Suppressor macrophage treated with lipopolysaccharide for 1 hour (primary cell): ENCODE measurements at places on chromosomes 1 and 21.

GRCh38 chr1:168252204-168252733 lies 26.5 kb downstream of the SFT2D2 start:
- DNase-seq = no peak

GRCh38 chr1:231841616-231842344 lies 215.2 kb downstream of the DISC1 start:
- no peak for DNase-seq

DNA sequence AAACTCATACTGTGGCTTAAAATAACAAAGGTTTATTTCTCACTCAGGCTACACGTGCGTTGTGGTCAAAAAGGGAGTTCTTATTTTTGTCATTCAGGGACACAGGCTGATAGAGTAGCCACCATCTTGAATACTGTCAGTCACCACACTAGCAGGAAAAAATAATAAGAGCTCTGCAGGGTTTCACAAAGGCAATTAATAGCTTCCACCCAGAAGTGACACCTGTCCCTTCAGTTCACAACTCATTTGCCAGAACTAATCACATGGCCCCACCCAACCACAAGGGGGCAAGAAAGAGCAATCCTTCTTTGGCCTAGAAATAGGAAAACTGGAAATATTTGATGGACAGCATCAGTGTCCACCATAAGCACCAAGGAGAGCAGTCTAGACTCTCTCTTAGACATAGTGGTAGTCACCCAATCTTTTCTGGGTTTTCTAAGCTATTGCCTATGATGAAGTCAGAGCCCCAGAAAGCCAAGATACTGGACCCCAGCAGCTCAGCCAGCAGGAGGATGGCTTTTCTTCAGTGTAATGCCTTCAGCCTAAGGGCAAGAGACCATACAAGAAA lies 8.2 kb downstream of the HAPLN2 start:
- DNase-seq = peak; percentile 76

GRCh38 chr1:41660570-41661427 lies 176.3 kb upstream of the EDN2 start:
- DNase-seq = no peak

- DNase-seq = no peak
Observed at GRCh38 chr21:16421007-16421406, 691.2 kb downstream of the USP25 start.

DNA sequence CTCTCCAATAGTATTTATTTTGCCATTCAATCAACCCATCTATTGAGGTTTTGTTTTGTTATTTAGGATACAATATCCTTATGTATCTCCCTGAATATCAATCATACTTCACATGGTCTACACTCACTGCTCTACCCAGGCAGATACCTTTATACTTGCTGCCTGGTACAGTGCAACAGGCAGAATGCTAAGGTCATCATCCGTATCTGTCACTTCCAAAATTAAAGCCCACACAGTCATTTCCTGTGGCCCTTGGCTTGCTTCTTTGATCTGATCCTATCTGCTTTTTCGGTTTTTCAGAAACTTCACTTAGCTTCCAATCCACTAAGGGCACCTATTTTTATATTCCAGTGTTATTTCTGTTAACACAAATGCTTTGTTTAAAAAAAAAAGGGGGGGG lies 22.3 kb upstream of the ZZZ3 start:
- no peak for DNase-seq

GRCh38 chr1:12625276-12625675 lies 7.3 kb upstream of the DHRS3 start:
- no peak for DNase-seq

GRCh38 chr1:3834701-3835100 lies 22.3 kb downstream of the CEP104 start:
- no peak for DNase-seq

GRCh38 chr1:24317956-24318614 lies 1.1 kb upstream of the GRHL3 start:
- DNase-seq = no peak

DNA sequence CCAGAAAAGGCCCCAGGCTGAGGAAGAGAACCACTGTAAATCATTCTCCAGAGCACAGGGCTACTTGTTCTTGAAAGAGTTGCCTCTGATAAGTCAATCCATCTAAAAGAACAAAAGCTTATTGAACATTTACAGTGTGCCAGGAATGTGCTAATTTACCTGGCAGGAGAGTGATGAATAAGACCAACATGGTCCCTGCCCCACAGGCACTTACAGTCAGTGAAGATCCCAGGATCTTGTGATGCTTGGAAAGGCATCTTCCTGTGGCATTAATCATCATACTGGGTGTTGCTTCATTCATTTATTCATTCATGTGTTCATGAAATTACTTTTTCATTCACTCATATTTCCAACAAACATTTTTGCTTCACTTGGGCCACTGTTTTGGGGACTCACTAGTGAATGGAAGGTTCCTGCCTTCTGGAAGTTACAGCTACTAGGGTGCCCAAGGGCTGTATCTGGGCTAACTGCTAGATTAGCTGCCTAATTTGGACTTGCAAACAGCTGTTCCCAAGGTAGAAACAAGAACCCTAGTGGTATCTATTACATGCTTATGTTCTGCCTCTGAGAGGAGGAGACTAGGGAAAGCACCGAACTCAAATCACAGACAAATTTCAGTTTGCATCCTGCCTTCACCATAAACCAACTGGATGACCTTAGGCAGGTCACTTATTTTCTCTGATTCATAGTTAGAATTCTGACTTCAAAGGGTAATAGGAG lies 133.5 kb downstream of the CLIC6 start:
- DNase-seq = no peak

- DNase-seq = peak; percentile 85
Observed at GRCh38 chr1:201085902-201086735, 26.1 kb downstream of the CACNA1S start.

GRCh38 chr1:51058858-51059257 lies 43.2 kb upstream of the C1orf185 start:
- peak; percentile 16 for DNase-seq

- no peak for DNase-seq
Observed at GRCh38 chr1:200162877-200163276, 135.4 kb downstream of the NR5A2 start.

DNA sequence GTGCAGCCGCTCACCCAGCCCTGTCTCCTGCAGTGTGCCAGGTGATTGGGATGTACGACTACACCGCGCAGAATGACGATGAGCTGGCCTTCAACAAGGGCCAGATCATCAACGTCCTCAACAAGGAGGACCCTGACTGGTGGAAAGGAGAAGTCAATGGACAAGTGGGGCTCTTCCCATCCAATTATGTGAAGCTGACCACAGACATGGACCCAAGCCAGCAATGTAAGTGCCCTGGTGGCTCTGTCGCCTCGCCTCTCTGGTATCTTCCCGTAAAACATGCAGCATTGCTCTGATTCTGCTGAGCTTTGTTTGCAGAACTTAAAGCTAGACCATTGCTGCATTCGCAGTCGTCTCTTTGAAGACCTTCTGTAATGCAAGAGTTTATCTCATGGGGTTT lies 79.2 kb downstream of the ATP5PO start:
- no peak for DNase-seq

DNA sequence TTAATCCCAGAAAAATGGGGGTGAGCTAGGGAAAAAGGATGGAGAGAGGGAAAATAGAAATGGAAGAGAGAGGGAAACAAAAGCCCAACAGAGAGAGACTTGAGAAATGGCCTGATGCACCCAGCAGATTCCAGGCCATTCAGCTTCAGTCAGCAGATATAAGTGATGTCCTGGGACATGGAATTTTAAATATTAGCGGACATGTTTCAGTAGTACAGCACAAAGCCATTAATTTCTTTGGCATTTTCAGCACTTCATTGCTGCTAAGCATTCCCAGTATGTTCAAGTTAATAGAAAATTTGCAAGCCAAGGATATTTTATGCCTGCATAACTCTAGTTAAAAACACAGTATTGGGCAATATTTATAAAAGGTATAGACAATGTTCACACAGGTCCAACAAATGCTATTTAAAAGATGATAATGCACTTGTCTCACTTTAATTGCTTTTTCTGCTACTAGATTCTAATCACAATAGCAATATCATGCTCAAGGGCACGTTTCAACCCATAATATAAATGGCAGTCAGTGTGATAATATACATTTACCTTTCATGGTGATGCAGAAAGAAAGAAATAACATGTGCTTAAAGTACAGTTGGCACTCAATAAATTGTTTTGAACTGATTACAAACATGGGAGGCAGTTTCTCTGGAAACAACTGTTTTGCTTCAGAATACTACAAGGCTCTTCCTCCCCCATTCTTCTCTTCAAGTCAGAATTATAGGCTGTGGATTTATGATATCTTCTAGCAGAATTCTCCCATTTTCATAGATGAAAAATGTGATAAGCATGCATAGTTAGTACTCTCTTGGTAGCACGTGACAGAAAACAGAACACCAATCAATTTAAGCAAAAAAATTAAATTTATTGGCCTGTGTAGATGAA lies 108.1 kb upstream of the MAGI3 start:
- DNase-seq = no peak

- DNase-seq = peak; percentile 88
Observed at GRCh38 chr21:43805275-43805800, 16.0 kb downstream of the RRP1 start.

DNA sequence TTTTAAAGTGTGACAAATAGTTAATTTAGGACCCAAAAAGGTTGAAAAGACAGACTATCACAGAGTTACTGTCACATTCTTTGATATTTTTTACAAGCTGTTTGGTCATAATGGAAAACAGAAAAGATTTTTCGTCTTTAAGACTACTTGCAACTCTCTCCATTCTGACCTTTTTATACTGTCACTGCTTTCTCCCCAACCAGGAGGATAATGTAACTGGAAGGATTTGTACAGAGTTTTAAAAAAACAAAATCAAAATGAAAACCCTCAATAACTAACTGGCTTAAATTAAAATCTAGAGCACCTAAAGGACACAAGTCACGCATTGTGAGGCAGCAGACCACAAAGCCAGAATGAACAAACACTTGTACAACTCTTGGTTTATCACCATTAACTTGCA lies 257.7 kb downstream of the FAF1 start:
- DNase-seq = no peak

DNA sequence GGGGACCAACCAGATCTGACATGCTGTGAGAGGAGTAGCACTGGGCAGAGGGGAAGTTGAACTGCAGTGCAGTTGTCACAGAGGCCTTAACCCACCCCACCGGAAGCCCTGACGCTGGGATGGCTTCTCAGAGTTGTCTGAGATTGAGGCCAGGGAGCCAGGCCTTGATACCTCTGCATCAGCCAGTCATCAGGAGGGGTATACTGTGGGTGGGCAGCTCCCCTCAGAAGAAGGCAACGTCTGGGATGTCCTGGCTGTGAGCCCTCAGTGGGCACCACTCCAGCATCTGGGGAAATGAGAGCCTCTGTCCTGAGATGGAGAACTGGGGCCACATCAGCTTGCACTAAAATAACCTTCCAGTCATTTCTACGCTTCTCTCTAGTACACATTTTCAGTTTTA lies 47.9 kb upstream of the BCAR3 start:
- DNase-seq = no peak

- DNase-seq = no peak
Observed at GRCh38 chr1:180225403-180225802, 4.7 kb upstream of the LHX4 start.

GRCh38 chr1:15445390-15446122 lies 7.3 kb downstream of the CTRC start:
- DNase-seq = no peak

DNA sequence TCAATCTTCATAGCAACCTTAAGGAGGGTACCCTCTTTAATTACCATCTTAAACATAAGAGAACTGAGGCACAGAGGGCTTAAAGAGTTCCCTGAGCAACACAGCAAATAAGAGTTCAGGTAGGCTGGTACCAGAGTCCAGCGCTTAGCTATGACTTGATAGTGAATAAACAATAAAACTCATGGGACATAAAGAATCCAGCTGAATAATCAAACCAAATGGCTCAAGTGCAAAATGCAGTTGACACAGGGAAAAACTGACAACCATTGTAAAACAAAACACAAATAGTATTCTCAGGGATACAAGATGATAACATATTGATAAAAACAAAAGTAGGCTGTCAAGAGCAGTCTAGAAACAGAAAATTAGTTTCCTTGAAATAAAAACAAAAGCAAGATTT lies 176.9 kb upstream of the HMGB4 start:
- no peak for DNase-seq

- no peak for DNase-seq
Observed at GRCh38 chr21:28272272-28272992, 720.2 kb downstream of the LTN1 start.

DNA sequence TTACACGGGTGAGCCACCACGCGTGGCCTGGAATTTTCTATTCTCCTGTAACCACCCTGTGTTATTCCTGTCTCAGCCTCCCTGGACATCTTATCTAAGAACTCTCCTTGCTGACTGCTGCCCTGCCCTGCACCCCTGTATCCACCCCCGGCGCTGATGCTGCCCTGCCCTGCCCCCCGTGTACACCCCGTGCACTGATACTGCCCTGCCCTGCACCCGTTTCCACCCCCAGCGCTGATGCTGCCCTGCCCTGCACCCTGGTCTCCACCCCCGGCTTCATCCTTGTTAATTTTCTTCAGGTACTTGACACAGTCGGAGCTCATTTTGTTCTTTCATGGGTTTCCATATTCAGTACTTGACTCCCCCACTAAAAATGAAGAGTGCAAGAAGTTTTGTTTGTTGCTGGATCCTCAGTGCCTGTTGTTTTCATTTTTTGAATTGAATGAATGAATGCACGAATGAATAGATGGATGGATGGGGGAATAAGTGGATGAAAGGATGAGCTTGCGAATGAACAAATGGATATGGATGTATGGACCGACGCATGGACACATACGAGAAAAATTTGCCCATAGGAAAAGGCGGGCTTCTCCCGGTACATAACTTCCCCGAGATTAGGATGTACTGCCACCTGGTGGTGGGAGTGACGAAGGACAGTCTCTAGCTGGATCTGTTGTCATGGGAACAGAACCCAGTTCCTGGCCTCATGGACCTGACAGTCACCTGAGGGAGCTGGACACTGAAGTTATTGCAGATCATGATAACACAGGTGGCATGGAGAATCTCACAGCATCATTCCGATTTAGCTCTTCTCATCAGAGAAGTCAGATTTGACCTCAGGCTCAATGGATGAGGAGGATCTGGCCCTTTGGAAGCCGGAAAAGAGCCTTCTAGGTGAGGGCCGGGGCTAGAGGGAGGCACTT lies 14.9 kb downstream of the AADACL4 start:
- peak; percentile 87 for DNase-seq

DNA sequence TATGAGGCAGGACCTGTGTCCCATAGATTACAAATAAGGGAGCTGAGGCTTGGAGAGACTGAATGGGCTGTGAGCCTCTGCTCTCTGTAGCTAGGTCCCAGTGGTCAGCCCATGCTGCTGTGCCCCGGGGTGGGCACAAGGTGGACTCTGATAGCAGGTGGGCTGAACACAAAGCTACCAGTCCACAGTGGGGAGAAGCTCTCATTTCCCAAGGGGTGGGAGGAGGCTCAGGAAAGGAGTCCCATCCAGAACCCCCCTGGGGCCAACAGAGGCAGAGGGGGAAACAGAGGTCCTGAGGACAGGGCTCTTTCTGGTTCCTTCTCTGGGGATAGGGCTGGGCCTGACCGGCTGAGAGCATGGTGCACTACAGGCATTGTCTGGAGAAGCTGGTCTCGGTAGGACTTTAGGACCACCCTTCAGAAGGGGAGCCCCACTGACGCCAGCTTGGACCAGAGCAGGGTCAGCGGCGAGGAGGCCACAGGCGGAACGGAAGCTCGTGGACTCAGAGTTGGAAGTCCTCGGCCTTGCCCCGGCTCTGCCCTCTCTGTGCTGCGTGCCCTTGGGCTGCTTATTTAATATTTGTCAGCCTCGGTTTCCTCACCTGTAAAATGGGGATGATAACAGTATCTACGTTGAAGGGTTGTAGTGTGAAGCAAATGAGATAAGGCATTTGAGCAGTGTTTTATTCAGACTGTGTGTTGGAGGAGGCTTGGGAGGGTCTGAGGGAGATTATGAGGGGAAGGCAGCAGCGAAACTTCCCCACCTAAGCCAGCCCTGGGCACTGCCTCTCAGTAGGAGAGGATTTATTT lies 26.6 kb downstream of the SDE2 start:
- no peak for DNase-seq

GRCh38 chr1:1171546-1172340 lies 1.9 kb upstream of the TTLL10 start:
- no peak for DNase-seq
